ENCODE measurements at places on chromosomes 7 and 10. TPM values are rescaled to one million over a fixed set of nuclear protein-coding genes. Genes with fewer than 3 reads are reported as not detected.

ZDHHC4 gene
- total RNA-seq, result 50.2 TPM

DNAH11 gene
- total RNA-seq, result 4.9 TPM

CTAGE4 gene
- total RNA-seq, result 9.8 TPM

OR6B1 gene
- not detected for total RNA-seq

HABP2 gene
- not detected for total RNA-seq

CYP26A1 gene
- 6.2 TPM for total RNA-seq

SLC18A2 gene
- 6.7 TPM for total RNA-seq

TFAM gene
- total RNA-seq, result 97.5 TPM

SLC16A9 gene
- total RNA-seq, result 11.2 TPM

DNA sequence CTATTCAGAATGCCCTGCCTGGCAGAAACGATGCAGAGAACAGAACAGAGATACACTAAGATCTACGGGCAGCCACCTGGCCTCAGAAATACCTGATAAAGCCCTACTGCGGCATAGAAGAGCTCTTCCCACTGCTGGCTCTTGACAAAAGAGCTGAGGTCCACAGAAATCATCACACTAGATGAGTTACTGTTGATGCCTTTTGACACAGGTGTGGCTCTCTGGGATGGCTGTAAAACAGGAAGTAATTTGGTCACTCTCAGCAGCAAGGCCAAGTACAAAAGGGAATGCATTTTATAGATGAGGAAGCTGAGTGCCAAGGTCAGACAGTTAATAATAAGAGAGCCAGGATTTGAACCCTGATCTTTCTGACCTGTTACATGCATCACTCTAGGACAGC, 35.0 kb upstream of the ACSL5 start:
- no peak overlapping the region for H3K4me3 ChIP-seq
- no peaks in the 10 kb centered on the region for H3K36me3 ChIP-seq
- H3K27me3 ChIP-seq, result no peaks in the 10 kb centered on the region
- H3K27ac ChIP-seq, result no peak overlapping the region
- no peaks in the 10 kb centered on the region for H3K4me1 ChIP-seq

- H3K27ac ChIP-seq, result no peak overlapping the region
- no peak for DNase-seq
- H3K4me1 ChIP-seq, result no peaks in the 10 kb centered on the region
- H3K27me3 ChIP-seq, result no peaks in the 10 kb centered on the region
- no peaks in the 10 kb centered on the region for H3K36me3 ChIP-seq
Measured at GRCh38 chr7:79051915-79052314, 401.6 kb downstream of the MAGI2 start.

DNA sequence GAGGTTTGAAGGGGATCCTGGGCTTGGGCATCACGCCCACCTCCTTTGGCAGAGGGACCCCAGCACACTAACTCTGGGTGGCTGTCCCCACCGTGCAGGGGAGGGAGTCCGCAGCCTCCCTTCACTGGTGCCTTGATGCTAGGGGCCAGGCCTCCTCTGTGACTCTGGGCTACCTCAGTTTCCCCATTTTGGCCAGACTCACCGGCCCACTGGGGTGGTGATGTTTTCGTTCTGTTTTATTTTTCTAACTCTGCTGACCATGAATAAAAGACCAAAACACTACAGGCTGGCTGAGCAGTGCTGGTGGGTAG, 503 bp upstream of the TRIP6 start:
- H3K4me1 ChIP-seq, result peaks cover 10% of the 10 kb centered on the region
- H3K4me3 ChIP-seq, result no peak overlapping the region
- no peaks in the 10 kb centered on the region for H3K27me3 ChIP-seq
- DNase-seq, result peak; percentile 60
- H3K36me3 ChIP-seq, result peaks cover 18% of the 10 kb centered on the region

GRCh38 chr10:78255214-78255613, 221.6 kb downstream of the RPS24 start:
- DNase-seq, result no peak
- H3K27ac ChIP-seq, result no peak overlapping the region
- H3K36me3 ChIP-seq, result no peaks in the 10 kb centered on the region
- H3K4me3 ChIP-seq, result no peak overlapping the region
- no peaks in the 10 kb centered on the region for H3K4me1 ChIP-seq

- DNase-seq, result no peak
- no peak overlapping the region for H3K4me3 ChIP-seq
- H3K27me3 ChIP-seq, result no peaks in the 10 kb centered on the region
- no peaks in the 10 kb centered on the region for H3K4me1 ChIP-seq
- no peak overlapping the region for H3K27ac ChIP-seq
Measured at GRCh38 chr10:109886781-109887140, 36.5 kb downstream of the XPNPEP1 start.

DNA sequence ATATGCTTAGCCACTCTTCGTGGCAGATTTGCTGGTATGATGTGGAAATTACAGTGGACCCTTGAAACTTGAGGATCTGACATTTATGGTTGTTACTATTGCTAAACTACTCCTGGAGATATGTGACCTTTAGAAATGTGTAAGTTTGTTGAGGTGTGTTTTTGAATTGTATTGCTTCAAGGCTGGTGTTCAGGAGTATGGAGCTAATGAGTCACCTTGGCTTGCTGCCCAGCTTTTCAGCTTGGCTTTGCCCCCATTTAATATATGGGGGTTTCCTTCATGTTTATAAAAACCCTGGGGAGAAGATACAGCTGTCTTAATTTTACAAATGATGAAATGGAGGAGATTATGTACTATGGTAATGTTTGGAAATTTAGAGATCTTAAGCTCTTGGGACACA, 11.6 kb downstream of the HBP1 start:
- no peak for DNase-seq
- no peaks in the 10 kb centered on the region for H3K27me3 ChIP-seq
- H3K4me1 ChIP-seq, result no peaks in the 10 kb centered on the region
- H3K36me3 ChIP-seq, result peaks cover 19% of the 10 kb centered on the region
- no peak overlapping the region for H3K4me3 ChIP-seq

DNA sequence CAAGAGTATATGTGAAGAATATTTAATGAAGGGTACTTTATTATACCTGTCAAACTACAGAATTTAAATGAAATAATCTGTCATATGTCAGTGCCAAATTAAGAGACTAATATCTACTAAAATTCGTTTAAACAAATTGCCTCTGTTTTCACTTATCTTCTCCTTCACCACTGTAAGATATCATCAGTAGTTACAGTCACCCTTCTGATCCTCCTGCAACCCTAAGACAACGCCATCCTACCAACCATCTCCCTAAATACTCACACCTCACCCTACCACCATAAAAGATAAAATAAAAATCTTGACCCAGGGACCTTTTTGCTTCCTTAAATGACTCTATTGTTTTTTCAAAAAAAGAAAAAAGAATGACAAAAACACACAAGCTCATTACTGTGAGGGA, 20.8 kb downstream of the EZH2 start:
- H3K36me3 ChIP-seq, result no peaks in the 10 kb centered on the region
- H3K4me3 ChIP-seq, result no peak overlapping the region
- no peak overlapping the region for H3K27ac ChIP-seq
- peaks cover 17% of the 10 kb centered on the region for H3K4me1 ChIP-seq
- H3K27me3 ChIP-seq, result no peaks in the 10 kb centered on the region
- no peak for DNase-seq

GRCh38 chr7:51114501-51114900, 202.1 kb downstream of the COBL start:
- no peak overlapping the region for H3K27ac ChIP-seq
- no peak overlapping the region for H3K4me3 ChIP-seq
- H3K36me3 ChIP-seq, result no peaks in the 10 kb centered on the region
- no peaks in the 10 kb centered on the region for H3K27me3 ChIP-seq
- no peak for DNase-seq

GRCh38 chr7:137074391-137075030, 206.1 kb downstream of the CHRM2 start:
- no peaks in the 10 kb centered on the region for H3K27me3 ChIP-seq
- no peak overlapping the region for H3K27ac ChIP-seq
- no peak overlapping the region for H3K4me3 ChIP-seq
- DNase-seq, result no peak
- H3K36me3 ChIP-seq, result no peaks in the 10 kb centered on the region
- H3K4me1 ChIP-seq, result no peaks in the 10 kb centered on the region

DNA sequence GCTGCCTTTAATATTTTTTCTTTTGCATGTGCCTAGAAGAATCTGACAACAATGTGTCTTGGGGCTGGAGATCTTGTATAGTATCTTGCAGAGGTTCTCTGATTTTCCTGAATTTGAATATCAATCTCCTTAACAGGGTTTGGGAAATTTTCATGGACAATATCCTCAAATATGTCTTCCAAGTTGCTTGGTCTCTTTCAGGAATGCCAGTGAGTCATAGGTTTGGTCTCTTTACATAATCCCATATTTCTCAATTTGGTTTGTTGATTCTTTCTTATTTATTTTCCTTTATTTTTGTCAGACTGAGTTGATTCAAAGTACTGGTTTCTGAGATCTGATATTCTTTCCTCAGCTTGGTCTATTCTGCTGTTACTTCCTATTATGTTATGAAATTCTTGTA, 208.7 kb upstream of the GLI3 start:
- no peaks in the 10 kb centered on the region for H3K27me3 ChIP-seq
- H3K4me1 ChIP-seq, result no peaks in the 10 kb centered on the region
- no peak overlapping the region for H3K27ac ChIP-seq
- no peaks in the 10 kb centered on the region for H3K36me3 ChIP-seq
- no peak overlapping the region for H3K4me3 ChIP-seq

GRCh38 chr7:71308096-71308495, 176.2 kb downstream of the GALNT17 start:
- peaks cover 7% of the 10 kb centered on the region for H3K36me3 ChIP-seq
- peaks cover 4% of the 10 kb centered on the region for H3K4me1 ChIP-seq
- no peak for DNase-seq
- H3K27ac ChIP-seq, result no peak overlapping the region

DNA sequence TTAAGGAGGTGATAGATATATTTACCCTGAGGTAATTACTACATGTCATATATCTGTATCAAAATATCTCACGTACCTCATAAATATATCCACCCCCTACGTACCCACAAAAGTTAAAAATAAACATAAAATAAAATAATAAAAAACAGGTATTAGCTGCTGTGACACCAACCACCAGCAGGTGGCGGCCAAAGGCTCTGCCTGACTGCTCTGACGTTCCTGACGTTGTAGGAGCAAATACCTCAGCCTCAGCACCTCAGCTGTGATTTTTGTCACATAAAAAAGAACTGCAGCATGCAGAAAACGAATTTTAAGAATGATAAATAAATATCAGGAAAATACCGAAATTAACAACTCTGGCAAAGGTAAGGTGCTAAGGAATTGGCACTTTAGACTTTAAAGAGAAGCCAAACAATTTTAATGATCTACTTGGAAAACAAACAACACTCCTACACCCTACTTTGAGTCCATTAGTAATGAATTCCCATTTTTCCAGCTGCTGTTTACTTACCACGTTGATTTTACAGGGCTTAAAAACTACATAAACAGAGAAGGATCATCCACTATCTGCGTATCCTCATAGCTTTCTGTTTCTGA, 125.4 kb upstream of the TARP start:
- DNase-seq, result no peak
- H3K4me1 ChIP-seq, result no peaks in the 10 kb centered on the region
- H3K27ac ChIP-seq, result no peak overlapping the region

GRCh38 chr7:101550641-101551541, 78.2 kb downstream of the MYL10 start:
- DNase-seq, result no peak
- H3K4me3 ChIP-seq, result no peak overlapping the region

Data from H1 (cell line).